ENCODE measurements at places on chromosomes 11 and 22. TPM values are rescaled to one million over a fixed set of nuclear protein-coding genes. Genes with fewer than 3 reads are reported as not detected.

GRCh38 chr22:27839057-27839660 lies 37.6 kb upstream of the MN1 start:
- no peak for DNase-seq

DNA sequence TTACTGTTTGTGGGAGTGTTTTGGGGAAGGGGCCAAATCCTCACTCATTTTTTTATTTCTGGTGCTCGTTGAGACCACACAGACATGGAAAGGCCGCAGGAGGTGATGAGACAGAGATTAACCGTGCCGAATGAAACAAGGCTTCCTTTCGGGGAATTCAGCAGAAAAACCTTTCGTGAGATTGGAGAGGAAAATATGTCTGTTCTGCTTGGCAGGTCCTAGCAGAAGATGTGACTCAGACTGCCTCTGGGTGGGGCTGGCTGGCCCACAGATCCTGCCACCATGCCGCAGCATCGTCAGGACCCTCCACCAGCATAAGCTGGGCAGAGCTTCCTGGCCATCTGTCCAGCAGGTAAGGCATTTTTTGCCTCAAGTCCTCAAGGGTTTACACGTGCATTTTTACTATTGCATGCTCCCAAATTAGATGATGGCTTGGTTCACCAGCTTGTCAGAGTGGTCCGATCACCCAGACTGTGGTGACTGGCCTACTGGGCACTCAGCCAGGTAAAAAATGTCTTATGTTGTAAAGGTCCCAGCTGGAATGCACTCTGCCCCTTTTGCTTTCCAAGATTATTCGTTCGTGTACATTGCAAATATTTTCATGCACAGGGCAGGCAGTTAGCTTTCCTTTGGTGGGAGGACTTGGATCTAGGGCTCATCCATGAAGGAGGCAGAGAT lies 1.5 kb downstream of the DDB2 start:
- peak; percentile 96 for DNase-seq

GRCh38 chr11:18490736-18491485 lies 35.3 kb downstream of the LDHAL6A start:
- no peak for DNase-seq

DNA sequence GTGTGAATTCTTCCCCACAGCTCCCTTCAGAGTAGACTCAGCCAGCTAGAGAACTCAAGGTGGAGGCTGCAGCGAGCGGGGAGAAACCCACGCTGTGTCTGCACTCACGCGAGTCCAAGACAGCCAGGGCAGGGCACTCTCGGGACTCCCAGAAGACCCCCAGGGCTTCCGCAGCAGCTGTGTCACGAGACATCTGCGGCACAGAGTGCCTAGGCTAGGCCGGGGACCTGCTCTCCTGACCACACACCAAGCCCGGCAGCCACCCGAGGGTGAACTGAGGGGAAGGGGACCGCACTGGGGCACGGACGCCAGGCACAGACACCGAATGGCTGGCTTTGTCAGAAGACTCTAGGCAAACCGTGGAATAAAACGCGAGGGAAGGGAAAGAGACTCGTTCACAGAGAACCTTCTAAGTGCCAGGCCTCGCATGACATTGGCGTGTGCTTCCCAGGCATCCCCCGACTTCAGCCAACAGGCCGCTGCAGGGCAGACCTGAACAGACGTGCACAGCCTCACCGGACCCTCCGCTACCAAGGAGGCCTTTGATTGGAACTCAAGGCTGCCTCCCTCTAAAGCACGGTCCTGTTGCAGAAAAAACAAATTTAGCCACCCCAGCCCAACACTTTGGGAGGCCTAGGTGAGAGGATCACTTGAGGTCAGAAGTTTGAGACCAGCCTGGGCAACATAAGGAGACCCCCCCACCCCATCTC lies 18.2 kb upstream of the MOB2 start:
- no peak for DNase-seq

GRCh38 chr22:23109441-23109978 lies 32.3 kb downstream of the RSPH14 start:
- DNase-seq, result no peak

DNA sequence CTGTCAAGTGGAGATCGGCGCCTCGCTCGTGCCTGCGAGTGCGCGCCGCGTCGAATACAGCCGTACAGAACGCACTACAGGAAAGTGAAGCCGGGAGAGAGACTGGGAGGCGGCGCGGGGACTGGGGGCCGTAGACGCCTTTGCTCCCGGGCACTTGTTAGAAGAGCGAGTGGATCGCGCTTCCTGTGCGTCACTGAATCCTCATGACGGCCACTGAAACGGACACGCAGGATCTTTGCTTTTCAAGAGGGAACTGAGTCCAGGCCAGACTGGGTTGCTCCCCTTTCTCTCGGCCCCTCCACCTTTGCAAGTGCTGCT lies 314 bp downstream of the RIC8A start:
- DNase-seq, result no peak

- no peak for DNase-seq
Observed at GRCh38 chr11:12998336-12998735, 10.8 kb upstream of the RASSF10 start.

- peak; percentile 94 for DNase-seq
Observed at GRCh38 chr11:69080257-69080995, 31.7 kb downstream of the TPCN2 start.

DNA sequence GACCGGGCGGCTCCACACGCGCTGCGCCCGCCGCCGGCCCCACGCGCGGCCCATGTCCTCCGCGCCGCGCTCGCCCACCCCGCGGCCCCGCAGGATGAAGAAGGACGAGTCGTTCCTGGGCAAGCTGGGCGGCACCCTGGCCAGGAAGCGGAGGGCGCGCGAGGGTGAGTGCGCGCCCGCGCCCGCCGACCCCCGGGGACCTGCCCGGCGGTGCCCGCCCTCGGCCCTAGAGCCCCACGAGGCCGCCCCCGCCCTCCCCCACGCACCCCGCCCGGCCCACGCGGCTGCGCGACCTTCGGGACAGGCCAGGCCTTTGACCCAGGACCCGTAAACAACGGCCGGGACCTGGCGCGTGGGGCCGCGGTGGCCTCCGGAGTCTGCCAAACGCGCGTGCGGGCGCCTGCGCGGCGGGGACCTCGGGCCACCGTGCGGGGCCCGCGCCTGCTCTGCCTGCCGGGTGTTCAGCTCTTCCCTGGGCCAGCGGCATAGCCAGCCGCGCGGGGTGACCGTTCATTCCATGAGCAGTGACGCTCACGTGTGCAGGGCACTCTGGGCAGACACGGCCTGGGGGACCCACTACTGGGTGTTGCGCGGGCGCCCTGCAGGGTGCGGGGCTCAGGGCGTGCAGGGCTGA lies at the start of gene PARVB:
TSS of gene PARVB (plus strand) at position 15 of the 634 bp plus-strand sequence. CDS start at position 53, 38 bp downstream.
- DNase-seq, result no peak

GRCh38 chr22:21766691-21767462 lies 31.3 kb upstream of the YPEL1 start:
- DNase-seq, result no peak

GRCh38 chr11:117583063-117583801 lies 213.8 kb downstream of the DSCAML1 start:
- DNase-seq, result no peak

GRCh38 chr11:3995307-3995706 lies 99.3 kb upstream of the RRM1 start:
- DNase-seq, result no peak

GRCh38 chr11:42870480-42870879 lies 441.3 kb upstream of the API5 start:
- DNase-seq, result no peak

DNA sequence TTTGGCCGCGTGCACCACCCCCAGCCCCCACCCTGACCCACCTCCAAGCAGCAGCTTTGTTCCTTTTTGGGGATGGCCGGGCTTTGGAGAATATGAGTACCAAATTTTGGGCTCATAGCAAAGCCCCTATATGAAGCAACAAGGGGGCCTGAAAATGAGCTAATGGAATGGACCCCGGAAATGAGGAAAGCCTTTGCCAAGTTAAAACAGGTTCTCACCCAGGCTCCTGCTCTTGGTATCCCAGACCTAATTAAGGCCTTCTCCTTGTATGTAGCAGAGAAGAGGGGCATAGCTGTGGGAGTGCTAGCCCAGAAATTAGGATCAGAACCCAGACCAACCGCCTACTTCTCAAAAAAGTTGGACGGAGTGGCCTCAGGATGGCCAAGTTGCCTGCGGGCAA lies 87.0 kb downstream of the PIWIL4 start:
- DNase-seq, result no peak

GRCh38 chr11:65562020-65562419 lies 3.9 kb upstream of the LTBP3 start:
- no peak for DNase-seq

- DNase-seq, result no peak
Observed at GRCh38 chr11:59689015-59689414, 20.2 kb upstream of the PATL1 start.

DNA sequence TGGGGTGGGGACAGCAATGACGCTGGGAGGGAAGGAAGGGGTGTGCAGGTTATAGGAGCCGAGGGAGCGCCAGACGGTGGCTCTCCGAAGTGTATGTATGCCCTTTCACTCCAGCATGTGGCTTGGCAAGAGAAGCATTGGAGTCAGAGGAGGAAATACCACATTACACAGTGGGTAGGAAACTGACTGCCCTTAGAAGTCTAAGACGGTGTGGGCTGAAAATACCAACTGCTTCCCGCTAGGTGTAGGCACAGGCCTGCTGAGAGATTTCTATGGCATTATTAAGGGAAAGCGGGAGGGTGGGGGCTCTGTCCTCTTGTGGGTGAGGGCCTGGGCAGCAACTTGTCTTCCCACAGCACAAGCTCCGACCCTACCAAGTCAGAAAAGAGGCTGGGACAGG lies 44.7 kb downstream of the CACNG2 start:
- DNase-seq, result peak; percentile 3

- DNase-seq, result peak; percentile 76
Observed at GRCh38 chr11:126585774-126586491, 230.4 kb downstream of the ST3GAL4 start.

GRCh38 chr22:39723899-39724351 lies 153.4 kb downstream of the CACNA1I start:
- no peak for DNase-seq

DNA sequence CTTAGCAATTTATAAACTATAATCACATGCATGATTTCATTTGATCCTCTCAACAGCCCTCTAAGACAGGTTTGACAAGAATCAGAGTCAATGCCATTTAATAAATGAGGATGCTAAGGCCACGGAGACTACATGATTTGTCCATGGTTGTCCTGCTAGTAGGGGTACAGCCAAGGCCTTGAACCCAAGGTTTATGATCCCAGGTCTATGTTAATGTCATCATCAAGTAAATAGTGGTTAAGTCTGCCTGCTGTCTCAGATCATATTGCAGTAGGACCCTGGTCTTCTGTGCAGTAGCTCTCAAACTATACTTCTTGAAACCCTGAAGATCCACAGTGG lies 17.7 kb upstream of the SYTL2 start:
- peak; percentile 92 for DNase-seq

DNA sequence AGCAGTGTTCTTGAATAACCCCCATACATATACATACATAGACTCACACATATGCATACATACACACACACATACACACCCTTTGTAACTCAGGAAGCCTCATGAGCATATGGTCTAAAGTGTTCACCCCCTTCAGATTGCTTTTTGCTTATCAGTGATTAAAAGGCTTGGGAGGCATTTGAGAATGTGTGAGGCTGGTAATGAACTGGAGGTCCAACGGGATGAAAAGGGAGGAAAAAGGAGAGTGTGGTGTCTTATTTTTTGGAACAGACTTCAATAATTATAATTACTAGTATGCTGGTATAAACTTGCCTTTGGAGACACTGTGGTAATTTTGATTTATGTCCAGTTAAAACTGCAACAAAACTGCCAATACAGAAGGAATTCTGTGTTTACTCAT lies 124.5 kb downstream of the UVRAG start:
- no peak for DNase-seq

- no peak for DNase-seq
Observed at GRCh38 chr11:9973921-9974320, 310.0 kb downstream of the SWAP70 start.

GRCh38 chr11:15258433-15259165 lies 143.9 kb downstream of the INSC start:
- peak; percentile 83 for DNase-seq

DNA sequence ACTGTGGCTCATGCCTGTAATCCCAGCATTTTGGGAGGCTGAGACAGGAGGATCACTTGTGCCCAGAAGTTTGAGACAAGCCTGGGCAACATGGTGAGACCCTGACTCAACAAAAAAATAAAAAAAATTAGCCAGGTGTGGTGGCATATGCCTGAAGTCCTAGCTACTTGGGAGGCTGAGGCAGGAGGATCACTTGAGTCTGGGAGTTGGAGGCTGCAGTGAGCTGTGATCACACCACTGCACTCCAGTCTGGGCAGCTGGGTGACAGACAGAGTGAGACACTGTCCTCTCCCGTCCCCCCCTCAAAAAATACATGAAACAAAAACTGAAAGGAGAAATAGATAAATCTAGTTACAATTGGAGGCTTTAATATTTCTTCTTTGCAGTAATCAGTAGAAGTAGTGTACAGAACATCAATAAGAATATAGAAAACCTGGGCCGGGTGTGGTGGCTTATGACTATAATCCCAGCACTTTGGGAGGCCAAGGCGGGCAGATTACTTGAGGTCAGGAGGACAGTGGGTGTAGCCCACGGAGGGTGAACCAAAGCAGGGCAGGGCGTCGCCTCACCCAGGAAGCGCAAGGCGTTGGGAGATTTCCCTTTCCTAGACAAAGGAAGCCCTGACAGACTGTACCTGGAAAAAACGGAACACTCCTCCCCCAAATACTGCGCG lies 19.6 kb upstream of the DLAT start:
- no peak for DNase-seq

GRCh38 chr11:32100495-32100894 lies 9.6 kb downstream of the RCN1 start:
- DNase-seq, result no peak

- DNase-seq, result no peak
Observed at GRCh38 chr22:45531441-45532234, 29.0 kb downstream of the FBLN1 start.

GRCh38 chr22:23123804-23124254 lies 18.0 kb downstream of the RSPH14 start:
- DNase-seq, result no peak

GRCh38 chr22:22159384-22159783 lies 85.2 kb upstream of the VPREB1 start:
- no peak for DNase-seq

- no peak for DNase-seq
Observed at GRCh38 chr11:122888162-122888561, 5.6 kb downstream of the JHY start.

DNA sequence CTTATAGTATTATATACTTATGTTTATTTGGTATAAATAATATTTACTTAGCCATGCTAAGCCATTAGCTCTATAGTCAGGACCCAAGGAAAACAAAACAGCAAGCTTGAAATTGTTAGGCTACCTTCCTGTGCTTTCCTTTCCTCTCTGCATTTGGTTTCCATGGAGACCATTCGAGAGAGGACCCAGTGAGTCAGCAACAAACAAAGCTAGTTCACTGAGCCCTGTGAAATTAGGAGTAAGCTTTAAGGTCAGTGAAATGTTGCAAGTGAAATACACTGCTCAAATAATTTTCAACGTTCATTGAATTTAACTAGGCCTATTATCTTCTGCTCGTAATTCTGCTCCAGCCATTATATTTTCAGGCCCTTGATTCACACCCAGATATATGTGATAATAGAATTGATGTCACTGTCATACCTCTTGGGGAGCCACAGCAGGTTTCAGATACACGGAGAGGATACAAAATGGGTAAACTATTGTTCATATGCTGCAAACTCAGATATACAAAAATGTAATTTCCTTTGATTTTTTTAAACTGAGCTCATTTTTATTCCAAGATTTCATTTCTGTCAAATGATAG lies 9.1 kb upstream of the OR10D3 start:
- no peak for DNase-seq

GLYAT gene
- not detected for total RNA-seq

UBQLNL gene
- not detected for total RNA-seq

RASSF7 gene
- total RNA-seq, result 552 TPM

RPS6KB2 gene
- 125 TPM for total RNA-seq

KCNQ1 gene
- total RNA-seq, result 9.9 TPM

MAP6 gene
- total RNA-seq, result not detected

CCDC81 gene
- total RNA-seq, result 0.31 TPM

CHRNA10 gene
- total RNA-seq, result 2.1 TPM

PLEKHB1 gene
- total RNA-seq, result 43.0 TPM

KRTAP5-8 gene
- not detected for total RNA-seq

Data from HT-29 (cell line).